Activated CD4-positive, CD25-positive, alpha-beta regulatory T cell treated with anti-CD3 and anti-CD28 coated beads, Interleukin-2, amount 50 U/mL, for 72 hours (primary cell): ENCODE measurements at places on chromosomes 2 and 18.

- peak; percentile 69 for DNase-seq
Measured at GRCh38 chr2:28624793-28625701, 126.6 kb upstream of the PPP1CB start.

GRCh38 chr18:48892146-48892855, 58.5 kb downstream of the SMAD7 start:
- no peak for DNase-seq

DNA sequence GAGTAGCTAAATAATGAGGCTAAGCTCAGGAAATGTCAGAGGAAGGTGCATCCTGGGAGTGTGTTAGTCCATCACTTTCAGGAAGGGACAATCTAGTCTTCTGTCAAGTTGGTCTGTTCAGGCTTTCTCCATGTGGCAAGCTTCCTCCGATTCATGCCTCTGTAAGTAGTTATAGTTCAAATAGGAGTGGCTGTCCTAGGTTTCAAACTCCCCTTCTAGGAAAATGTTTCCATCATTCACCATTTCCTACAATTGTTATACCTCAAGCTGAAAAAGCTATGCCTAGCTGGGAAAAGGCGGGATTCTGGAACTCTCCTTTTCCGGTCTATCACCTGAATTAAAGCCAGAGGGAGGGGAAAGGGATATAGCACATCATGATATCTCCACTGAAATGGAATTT, 287.7 kb upstream of the ZSWIM2 start:
- no peak for DNase-seq

- no peak for DNase-seq
Measured at GRCh38 chr2:30639836-30640235, 167.4 kb downstream of the CAPN13 start.

DNA sequence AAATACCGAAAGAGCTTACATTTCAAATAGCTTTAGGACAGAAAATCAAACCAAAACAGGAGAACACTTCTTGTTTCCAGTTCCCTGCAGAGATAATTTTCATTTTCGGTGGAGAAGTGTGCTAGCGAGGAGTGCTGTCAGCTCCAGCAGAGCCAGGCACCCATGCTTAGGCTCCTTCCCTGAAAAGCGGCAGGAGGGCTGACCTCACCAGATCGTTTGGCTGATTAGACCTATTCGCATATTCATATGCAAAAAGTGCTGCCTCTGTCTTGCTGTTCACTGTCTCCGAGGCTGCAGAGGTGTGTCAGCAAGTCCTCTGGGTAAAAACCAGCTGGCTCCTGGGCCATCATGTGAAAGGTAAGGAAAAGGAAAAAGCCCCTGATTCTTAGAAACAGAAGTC, 225.8 kb upstream of the COPS8 start:
- DNase-seq: no peak

GRCh38 chr2:161141033-161141432, 19.2 kb upstream of the TANK start:
- DNase-seq: no peak

- DNase-seq: no peak
Measured at GRCh38 chr2:61510674-61511671, 27.2 kb downstream of the XPO1 start.

DNA sequence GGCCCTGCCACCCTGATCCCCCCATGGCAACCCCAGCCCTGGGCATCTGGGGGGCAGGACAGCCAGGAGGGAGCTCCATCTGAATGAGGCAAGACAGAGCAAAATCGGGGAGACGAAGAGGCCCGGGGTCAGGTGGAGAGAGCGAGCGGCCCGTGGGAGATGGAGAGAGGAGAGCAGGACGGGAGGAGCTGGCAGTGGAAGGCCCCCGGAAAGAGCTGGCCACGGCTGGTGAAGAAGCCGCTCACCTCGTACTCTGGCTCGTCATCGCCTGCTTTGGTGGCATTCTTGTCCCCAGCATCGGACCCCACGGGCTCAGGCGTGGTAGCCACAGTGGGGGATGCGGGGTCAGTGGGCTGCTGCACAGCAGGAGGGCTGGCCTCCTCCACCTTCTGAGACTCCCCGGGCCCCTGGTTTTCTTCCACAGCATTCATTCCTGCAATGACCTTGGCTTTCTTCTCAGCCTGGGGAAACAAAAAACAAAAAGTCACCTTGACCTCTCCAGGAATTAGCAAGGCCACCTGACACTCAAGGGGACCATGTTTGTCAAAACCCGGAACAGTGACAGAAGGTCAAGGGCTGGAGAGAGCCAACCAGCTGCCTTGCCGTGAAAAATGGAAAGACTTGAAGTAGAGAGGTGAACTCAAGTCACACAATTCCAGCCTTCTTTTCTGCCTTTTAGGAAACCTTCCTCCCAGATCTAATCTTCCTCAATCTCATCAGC, 79.6 kb upstream of the POMC start:
- DNase-seq: no peak

DNA sequence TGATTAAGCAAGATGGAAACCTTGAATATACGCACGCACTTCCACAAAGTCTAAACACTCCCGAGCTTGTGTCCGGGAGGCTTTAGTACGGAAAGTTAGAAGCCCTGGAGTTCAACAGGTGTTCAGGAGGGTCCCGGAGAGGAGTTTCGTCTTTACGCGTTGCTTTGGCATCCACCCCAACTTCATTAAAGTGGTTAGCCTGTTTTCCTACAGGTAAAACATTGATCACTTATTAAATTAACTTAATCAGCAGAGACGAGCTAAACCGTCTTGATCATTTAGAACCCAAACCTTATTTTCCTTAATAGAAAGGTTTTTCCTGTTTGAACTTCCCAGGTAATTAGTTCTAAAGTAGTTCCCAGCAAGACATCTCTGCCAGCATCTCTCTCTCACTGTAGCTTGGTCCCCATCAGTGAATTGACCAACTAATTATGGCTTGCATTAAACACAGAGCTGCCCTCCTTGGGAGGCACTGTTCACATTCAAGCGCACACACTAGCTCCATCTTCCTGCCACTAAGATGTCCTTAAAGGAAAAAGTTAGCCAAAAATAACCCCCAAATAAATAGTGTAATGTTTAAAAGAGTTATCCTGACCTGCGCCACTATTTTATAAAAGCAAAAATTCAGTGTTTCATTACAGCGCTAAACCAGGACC, 1.4 kb downstream of the NPAS2 start:
- no peak for DNase-seq

DNA sequence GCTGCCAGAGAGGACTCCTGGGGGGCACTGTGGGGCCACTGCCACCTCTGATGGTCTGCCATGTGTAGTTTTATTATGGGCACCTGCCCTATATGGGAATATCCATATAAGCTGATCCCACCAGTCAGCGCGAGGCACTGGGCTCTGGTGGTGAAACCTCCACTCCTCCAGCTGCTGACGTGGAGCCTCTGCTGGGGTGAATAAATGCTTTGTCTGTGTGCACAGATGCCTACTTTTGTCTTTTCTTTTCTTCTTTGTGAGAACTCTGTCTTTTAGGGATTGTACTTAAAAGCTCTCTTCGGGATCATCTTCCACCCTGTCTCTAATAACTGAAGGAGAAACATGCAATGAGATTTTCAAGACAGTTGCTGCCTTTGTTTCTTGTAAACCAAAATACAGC, 68.9 kb upstream of the NCK2 start:
- DNase-seq: no peak

GRCh38 chr2:239121600-239122012, 273.7 kb downstream of the TWIST2 start:
- no peak for DNase-seq

DNA sequence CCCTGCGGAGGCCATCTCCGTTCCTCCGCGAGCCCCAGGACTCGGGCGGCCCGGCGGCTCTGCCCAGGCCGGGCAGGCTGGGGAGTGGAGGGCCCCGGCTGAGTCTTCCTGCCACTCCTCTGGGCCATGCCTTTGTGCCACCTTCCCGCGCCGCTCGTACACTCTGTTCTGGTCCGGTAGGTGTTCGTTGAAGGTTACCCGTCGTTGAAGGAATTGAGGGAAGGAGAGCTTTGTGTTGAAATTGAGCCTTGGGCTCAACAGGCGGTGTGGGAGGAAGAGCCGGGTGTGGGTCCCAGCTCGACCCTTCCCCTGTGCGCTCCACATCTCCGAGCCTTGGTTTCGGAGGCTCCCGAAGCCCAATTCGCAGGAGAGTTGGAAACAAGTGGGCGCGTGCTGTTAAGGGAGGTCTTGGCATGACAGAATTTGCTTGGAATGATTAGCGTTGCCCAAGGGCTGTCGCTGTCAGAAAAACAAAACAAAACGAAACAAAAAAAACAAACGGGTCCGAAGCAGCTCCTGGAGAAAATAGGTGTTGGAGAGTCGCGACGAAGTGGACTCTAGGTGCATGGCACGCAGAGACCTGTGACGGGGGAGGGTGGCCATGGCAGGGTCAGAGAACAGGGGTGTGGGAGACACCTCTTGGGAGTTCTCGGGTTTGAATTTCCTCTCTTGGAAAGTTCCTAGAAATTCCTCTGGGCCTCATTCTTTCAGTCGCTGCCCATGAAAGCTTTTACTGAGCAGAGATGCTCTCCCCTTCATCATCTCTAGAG, 1.2 kb upstream of the MZT2A start:
- DNase-seq: no peak

GRCh38 chr2:224120986-224121385, 81.9 kb upstream of the SERPINE2 start:
- no peak for DNase-seq

- no peak for DNase-seq
Measured at GRCh38 chr2:202774104-202774503, 97.5 kb downstream of the ICA1L start.

- no peak for DNase-seq
Measured at GRCh38 chr2:42742740-42743658, 20.9 kb downstream of the OXER1 start.

- no peak for DNase-seq
Measured at GRCh38 chr18:69216321-69216720, 184.4 kb upstream of the DOK6 start.

GRCh38 chr2:30349691-30350090, 97.4 kb upstream of the LCLAT1 start:
- DNase-seq: no peak

DNA sequence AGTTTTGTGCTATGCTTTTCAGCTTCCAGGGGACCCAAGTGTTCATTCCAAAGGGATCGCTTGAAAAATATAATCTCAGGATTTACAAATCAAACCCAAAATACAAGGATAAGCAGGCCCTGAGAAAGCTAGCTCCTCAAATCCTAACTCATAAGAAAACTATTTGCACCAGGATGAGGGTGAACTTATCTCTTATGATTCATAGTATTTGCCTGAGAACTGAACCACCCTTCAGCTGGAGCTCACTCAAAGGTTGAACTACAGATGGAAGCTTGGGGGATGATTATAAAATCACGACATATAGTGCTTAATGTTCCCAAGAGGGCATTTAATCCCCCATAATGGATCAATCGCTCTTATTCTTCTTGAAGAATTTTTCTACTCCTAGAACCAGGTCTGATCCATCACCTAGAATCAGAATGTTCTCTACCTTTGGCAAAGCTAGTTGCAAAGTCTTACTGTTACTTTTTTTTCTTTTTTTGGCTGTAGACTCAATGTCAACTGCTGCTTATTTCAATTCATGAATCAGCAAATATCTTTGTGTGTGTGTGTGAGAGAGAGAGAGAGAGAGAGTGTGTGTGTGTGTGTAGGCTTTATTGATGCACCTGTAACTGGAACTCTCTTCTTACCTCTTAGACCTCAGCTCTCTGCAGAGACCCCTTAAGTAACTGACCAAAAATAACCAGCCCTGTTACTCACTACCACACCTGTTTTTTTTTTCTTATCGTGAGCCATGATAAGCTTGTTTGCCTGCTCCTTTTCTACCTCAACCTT, 44.8 kb downstream of the ARL4C start:
- no peak for DNase-seq

DNA sequence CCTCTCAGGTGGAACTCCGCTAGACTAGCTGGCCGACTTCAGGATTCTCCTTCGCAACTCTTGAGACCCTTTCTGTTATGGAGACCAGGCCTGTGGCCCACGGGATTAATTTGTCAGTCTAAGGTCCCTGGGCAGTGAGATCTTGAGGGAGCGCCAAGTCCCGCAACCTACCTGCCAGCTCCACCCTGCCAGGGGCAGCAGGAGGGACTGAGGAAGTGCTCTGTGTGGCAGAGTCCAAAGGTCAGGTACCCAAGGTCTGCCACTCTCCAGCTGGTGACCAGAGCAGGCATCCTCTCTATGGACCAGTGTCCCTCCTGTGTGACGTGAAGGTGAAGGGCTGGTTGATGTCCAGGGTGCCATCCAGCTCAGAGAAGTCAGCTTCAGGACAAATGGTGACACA, 4.3 kb upstream of the SPATA3 start:
- DNase-seq: no peak

DNA sequence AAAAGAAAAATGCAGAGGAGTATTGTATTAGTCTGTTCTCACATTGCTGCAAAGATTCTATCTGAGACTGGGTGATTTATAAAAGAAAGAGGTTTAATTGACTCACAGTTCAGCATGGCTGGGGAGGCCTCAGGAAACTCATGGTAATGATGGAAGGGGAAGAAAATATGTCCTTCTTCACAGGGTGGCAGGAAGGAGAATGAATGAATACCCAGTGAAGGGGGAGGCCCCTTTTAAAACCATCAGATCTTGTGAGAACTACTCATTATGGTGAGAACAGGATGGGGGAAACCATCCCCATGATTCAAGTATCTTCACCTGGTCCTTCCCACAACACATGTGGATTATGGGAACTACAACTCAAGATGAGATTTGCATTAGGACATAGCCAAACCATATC, 9.1 kb upstream of the PLCL1 start:
- DNase-seq: no peak

- DNase-seq: no peak
Measured at GRCh38 chr18:66616523-66616983, 12.7 kb upstream of the CDH19 start.

DNA sequence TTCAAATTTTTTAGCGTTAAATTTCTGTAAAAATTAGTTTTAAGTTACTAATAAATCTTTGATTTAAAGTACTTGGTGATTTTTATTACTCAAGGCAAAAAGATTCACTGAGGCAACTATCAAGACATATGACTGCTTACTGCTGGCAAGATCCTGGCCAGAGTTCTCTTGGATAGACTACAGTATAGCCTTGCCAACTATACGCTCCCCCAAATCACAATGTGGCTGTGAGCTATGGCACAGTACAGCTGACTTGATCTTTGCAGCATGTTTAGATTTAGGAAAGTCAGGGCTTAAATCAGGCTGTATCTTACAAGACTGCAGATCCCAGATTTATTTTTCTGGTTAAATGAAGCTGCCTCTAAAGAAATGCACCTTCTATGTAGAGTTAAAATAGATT, 26.5 kb downstream of the MSTN start:
- no peak for DNase-seq

- DNase-seq: no peak
Measured at GRCh38 chr2:23283-23682, 23.0 kb downstream of the FAM110C start.

- peak; percentile 69 for DNase-seq
Measured at GRCh38 chr18:49814147-49814499, 790 bp upstream of the ACAA2 start.

GRCh38 chr2:163729636-163730273, 6.1 kb downstream of the FIGN start:
- DNase-seq: no peak
